NCI-H2081 treated with DMSO at 0.1 percent for 48 hours (cell line): ENCODE measurements at places on chromosomes 12 and 14.

- no peak for DNase-seq
These were observed 2.1 kb upstream of the OXA1L start for GRCh38 chr14:22764382-22764781.

- DNase-seq = no peak
These were observed 44.6 kb upstream of the PLBD1 start for GRCh38 chr12:14612250-14612649.

DNA sequence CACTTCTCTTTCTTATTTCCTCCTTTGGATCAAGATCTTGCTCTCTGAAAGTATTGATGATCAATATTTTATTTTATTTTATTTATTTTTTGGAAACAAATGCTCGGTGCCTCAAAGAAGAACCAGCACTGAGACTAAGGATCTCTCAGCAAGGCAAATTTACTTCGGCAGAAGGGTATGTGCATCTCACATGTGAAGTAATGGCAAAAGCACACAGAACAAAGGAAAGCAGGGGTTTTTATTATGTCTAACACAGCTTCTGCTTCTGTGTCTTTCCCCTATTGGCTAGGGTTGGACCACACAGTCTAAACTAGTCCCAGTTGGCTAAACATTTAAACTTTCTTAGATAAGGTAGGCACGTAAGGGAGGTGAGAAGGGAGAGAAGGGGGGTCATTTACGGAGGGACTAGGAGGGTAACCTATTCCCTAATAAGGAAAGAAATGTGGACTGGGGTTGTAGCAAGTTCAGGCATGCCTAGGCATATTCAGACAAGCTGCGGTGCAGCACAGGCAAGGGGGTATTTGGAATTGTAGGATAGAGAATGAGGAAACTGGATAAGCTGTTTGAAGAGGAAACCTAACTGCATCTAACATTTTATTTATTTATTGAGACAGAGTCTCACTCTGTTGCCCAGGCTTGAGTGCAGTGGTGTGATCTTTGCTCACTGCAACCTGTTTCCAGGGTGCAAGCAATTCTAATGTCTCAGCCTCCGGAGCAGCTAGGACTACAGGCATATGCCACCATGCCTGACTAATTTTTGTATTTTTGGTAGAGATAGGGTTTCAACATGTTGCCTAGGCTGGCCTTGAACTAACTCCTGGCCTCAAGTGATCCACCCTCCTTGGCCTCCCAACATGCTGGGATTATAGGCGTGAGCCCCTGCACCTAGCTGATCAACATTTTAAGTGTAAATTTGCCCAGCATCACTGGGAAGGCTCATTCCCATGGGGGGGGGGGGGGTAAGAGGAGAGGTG is 90.0 kb upstream of the EIF5 start:
- DNase-seq = no peak

DNA sequence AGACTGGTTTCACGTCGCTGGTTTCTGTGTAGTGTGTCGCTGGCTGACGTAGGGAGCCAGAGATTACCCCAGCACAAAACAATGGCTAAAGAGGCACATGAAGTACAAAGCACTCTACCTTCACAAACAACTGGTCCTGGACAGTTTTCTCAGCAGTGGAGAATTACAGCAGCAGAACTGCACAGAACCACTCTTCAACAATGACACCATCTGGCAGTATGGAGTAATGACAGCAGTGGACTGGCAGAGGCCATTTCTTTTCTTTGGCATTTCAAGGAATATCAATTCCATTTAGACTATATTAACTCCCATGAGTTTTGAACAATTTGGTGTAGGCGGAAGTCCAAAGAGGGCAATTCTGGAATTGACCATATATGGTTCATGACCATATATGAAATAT is 1074.1 kb downstream of the AACS start:
- no peak for DNase-seq

DNA sequence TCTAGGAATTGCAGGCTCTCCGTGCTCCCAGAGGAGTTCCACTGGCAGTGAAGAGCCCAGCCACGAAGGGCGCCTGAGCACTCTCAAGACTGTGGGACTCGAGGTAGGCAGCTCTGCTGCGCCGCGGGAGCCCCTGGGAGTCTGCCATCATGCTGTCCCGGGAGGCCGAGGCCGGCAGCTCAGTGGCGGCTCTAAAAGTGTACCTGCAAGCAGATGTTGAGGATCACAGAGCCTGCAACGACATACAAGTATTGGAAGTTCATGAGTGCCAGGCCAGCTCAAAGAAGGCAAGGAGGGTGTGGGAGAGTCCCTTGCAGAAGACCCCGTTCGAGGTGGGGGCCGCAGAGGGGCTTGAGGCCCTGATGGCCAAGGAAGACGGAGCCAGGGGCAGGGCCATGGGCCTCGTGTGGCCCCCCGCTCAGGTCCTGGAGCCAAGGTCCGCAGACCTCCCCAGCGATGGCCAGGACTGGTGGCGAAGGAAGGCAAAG is 62.7 kb downstream of the MUCL1 start:
- no peak for DNase-seq

DNA sequence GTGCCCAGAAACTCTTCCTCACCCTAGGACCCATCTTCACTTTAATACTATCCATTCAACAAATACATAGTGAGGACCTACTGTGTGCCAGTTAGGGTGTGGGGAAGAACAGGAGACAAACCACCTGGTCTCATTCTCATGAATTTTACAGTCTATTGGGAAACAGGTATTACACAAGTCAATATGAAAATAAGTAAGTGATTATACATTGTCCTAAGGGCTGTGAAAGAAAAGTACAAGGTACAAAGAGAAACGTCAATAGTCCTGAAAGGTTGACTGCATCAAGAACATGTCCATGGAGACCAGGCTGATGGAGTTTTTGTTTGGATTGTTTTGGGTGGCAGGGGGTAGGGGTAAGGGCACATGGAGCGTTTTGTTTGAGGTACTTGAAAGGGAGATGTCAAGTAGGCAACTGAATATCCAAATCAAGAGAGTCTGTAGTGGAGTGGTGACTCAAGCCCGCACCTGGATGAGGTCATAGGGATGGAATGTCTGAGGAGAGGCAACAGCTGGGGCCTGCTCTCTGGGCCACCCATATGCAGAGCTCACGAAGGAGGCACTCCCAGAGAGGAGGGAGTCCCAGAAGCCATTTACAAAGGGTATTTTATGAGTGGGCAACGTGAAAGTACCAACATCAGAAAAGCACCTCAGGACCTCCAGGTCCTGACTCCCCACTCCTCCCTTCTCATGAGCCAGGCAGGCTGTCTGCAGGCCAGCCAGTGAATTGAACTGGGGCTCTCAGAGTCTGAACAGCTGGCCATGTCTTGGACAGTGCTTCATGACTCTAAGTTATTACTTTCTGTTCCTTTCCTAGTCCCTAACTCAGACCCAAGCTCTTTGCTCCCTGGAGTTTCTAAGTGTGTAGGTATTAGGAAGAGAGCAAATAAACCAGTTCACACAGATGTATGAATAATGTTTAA is 272.0 kb downstream of the ZFP36L1 start:
- no peak for DNase-seq

DNA sequence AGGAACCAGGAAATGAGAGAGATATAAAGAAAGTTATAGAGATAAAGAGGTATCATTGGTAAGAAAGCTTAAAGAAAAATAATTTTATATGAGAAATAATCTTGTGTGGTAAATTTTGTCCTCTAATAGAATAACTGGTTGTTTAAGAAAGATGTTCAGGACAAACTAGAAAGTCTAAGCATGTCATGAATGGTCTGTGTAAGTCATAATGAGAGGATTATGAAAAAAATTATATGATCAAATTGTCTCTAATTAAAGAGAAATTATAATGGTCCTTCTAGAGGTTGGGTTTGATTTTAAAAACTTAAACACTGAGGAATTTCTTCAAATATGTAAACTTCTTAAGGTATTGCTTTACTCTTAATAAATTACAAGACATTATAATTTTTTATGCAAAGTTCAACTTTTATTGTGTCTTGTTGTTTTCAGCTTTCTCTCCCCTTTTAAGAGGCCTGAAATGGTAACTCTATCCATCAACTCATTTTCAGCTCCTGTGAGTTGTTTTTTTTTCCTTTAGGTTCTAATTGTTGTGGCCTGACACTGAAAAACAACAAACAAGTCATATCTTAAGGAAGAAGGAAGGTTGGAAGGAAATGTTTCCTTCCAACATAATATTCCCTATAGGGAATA is 88.2 kb upstream of the CNOT2 start:
- DNase-seq = no peak

GRCh38 chr12:104971306-104971705 is 13.2 kb upstream of the SLC41A2 start:
- DNase-seq = no peak

GRCh38 chr14:65826946-65827345 is 414.4 kb downstream of the FUT8 start:
- DNase-seq = no peak

DNA sequence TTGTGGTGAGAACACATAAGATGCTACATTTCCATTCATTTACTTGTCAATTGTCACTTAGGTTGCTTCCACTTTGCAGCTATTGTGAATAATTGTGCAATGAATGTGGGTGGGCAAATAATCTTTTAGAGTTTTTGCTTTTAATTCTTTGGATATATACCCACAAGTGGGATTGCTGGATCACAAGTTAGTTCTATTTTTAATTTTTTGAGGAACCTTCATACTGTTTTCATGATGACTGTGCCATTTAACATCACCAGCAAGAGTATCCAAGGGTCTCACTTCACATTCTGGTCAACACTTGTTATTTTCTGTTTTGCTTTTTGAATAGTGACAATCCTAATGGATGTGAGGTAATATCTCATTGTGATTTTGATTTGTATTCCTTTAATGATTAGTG is 10.5 kb downstream of the CLEC6A start:
- DNase-seq = no peak

GRCh38 chr14:92984896-92985295 is 61.9 kb downstream of the CHGA start:
- no peak for DNase-seq

DNA sequence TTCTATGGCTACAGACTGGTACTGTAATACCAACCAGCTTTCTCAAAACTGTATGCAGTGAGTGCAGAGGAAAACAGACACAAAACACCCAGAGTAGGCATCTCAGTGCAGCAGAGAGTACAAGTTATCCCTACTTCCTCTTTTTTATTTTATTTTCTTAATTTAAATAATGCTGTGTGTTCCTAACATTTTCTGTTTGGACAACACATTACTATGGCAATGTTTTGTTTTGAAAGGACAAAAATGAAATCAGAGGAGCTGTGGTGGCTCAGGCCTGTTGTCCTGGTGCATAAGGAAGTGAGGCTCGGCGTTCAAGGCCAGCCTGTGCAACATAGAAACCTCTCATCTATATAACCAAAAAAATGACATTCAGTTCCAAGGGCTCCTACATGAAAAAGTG is 33.7 kb upstream of the SELPLG start:
- no peak for DNase-seq
